ENCODE measurements at places on chromosomes 5 and 9.
A peak's percentile ranks its signal among the peaks of the same experiment; 100 is the strongest.

GRCh38 chr5:40505031-40505430 is 174.7 kb upstream of the PTGER4 start:
- no peak for DNase-seq

DNA sequence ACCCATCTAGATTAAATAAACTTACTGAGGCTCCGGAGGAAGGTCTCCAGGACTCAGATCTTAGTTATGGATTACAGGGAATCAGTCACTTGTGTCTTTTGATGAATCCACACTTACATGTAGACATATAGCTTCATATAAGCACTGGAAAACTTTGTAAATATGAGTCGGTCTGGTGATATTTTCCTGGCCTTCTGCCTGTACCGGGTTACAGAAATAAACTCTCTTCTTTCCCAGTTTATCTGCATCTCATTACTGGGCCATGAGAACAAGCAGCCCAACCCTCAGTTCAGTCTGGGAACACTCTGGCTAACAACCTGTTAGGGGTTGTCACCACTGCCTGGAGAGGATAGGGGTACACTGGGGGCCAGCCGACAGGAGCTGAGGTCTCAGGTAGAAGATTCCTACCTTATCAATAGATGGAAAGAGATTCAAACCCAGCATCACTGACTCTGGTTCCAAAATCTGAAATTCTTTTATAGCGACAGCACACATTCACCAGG is 59.1 kb downstream of the THBS4 start:
- DNase-seq = no peak

- DNase-seq = no peak
These were observed 11.1 kb downstream of the PWWP2A start for GRCh38 chr5:160108124-160108523.

DNA sequence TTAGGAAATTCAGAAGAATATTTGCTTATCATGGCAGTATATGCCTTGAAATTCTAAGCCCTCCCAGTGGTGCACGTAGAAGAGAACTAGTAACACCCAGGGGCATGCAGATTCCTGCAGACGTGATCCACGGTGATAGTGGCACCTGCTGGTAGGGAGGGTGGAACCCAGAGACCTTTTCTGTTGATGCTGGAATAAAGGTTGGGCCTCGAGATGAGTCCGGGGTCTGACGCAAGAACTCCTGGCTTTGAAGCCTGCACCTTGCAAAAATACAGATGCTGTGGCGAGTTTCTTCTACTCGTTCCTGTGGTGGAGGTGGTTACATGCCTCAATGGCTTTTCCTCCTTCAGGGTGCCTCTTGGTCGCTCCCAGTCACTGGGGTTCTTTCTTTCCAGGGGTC is 39.5 kb upstream of the PHF2 start:
- no peak for DNase-seq

GRCh38 chr5:2536632-2537377 is 214.7 kb downstream of the IRX2 start:
- no peak for DNase-seq

DNA sequence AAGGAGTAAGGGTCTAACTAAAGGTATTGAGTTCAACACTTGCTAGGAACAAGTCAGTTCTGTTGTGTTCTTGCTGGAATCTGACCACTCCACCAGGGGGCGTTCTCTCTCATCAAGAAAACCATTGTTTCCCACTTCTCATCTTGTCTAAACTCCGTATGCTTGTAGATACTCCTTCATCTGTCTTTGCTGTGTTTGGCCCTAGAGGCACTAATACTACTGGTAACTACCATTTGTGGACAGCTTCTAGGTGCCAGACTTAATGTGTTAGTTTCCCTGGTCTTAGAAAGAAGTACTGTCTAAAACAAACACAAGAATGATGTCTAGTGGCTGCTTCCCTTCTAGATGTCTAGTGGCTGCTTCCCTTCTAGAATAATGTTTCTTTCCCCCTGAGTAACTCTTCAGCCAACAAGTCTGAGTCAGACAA is 18.7 kb upstream of the PTPDC1 start:
- peak; percentile 88 for DNase-seq

GRCh38 chr5:179301796-179302195 is 43.5 kb downstream of the ADAMTS2 start:
- no peak for DNase-seq

- no peak for DNase-seq
These were observed 27.7 kb upstream of the GABRP start for GRCh38 chr5:170755679-170756456.

- no peak for DNase-seq
These were observed 23.9 kb downstream of the SLC35A4 start for GRCh38 chr5:140588311-140589070.
